ENCODE measurements at places on chromosomes 11 and 22. TPM values are rescaled to one million over a fixed set of nuclear protein-coding genes. Genes with fewer than 3 reads are reported as not detected.

DNA sequence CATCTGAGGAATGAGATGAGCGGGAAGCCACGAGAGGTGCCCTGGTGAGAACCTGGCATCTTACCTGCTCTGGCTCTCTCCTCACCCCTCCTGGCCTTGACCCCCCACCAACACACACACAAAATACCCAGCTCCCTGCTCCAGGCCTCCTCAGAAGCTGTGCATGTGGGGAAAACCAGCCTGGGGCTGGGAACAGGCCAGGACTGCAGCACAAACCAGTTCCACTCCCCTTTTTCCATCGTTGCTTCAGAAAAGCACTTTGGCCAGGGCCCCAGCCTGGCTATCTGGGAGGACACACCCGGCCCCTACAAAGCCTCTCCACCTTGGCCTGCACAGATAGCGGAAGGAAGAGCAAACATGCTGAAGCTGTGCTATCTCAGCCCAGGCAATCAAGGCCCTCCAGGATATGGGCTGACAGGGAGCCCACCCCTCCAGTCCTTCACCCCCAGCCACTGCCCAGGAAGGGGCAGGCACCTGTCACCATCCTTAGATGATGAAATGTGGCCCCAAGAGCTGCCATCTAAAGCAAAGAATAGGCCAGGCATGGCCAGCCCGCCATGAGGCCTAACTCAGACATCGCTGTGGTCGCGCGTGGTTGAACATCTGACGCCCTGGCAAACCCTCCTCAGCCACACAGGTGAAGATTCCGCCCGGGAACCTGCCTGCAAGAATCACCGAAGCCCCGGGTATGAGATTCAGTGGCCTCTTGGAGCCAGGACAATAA, 35.4 kb downstream of the PISD start:
- no peak for DNase-seq

- peak; percentile 70 for DNase-seq
These were observed 26.4 kb downstream of the LRFN4 start for GRCh38 chr11:66883016-66883965.

- DNase-seq = no peak
These were observed 5.9 kb upstream of the ATF4 start for GRCh38 chr22:39514373-39514973.

DNA sequence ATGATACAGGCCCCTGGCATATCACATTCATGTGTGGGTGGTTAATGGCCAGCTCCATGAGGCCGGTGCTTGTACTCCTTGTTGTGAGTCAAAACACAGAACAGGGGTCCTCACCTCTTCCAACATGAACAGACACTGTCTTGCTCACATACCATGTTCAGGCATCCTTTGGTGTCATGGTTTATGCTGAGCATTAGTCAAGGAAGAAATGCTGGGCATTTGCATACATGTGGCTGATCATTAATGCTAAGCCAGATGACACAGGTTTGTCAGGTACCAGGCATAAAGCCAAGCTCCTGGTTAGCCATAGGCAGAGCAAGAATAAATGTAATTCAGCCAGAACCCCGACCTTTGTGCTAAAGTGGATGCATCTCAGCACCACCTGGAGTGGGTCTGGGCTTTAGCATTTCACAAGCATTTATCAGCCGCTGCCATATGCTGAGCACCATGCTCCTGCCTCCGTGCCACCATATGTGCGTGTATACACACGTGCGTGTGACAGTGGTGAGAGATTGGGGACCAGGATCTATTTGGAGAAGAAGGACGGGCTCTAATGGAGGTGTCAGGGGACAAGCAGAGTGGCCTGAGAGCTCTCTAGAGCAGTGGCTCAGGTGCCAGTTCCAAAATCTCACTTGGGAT, 55.0 kb downstream of the MICAL2 start:
- DNase-seq = no peak

GRCh38 chr22:24146791-24147353, 34.4 kb upstream of the SUSD2 start:
- peak; percentile 90 for DNase-seq

Gene SYCE3
- not detected for total RNA-seq

Gene BCO2
- 1.2 TPM for total RNA-seq

DNA sequence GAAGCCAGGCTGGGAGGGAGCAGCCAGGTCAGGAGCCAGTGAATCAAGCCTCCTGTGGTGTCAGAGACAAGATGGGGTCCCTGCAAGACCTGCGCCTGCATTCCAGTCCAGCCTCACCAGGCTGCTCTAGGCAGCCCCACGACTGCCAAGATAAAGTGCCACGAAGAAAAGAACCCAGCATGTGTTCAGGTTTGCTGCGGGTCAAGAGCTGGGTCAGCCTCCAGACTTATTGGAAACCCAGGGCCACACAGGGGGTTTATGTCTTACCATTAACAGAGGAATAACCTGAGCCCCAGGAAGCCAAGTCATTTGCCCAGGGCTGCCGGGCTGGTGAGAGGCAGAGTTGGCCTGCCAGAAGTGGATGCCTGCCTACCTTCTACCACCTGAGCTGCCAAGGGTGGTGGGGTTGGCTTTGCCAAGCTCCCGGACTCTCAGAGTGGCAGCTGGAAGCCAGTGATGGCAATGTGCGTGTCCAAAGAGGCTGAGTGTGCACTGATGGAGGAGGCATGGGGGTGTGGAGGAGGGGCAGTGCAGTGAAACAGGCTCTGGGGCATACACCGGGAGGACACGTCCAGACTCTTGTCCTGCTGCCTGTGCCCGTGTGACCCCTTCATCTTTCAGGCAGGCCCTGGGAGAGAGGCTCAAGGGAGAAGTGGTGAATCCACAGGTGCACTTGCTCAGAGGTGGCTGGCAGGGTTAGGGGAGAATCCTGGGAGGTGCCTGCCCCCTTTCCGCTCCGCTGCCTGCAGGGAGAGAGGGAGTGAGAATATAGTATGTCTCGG, 1.7 kb downstream of the RASD2 start:
- no peak for DNase-seq

- peak; percentile 96 for DNase-seq
These were observed 14.3 kb downstream of the ATP5MG start for GRCh38 chr11:118415739-118416068.

Gene CDON
- total RNA-seq = 13.4 TPM

DNA sequence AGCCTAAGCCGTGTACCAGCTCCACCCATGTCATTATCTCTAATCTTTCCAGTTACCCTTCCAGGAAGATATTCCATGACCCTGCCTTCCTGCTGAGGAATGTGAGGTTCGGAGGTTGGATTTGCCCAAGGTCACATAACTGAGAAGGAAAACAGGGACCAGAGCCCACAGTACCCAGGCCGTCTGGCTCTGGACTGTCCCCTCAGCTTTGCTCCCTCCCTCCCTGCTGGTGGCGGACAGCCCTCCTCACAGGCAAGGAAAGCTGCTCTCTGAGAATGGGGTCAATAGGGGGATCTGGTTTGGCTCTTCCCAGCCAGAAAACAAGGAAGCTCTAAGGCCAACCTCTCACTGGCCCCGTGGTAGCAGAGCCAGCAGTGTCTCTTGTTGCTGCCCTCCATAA, 63.3 kb downstream of the SYN3 start:
- no peak for DNase-seq

Gene CALCA
- 0.14 TPM for total RNA-seq

GRCh38 chr11:11757909-11758308, 83.9 kb upstream of the USP47 start:
- no peak for DNase-seq

Gene SMC1B
- total RNA-seq = not detected

Gene SCUBE2
- 0.10 TPM for total RNA-seq

Gene FADS3
- total RNA-seq = 47.1 TPM

DNA sequence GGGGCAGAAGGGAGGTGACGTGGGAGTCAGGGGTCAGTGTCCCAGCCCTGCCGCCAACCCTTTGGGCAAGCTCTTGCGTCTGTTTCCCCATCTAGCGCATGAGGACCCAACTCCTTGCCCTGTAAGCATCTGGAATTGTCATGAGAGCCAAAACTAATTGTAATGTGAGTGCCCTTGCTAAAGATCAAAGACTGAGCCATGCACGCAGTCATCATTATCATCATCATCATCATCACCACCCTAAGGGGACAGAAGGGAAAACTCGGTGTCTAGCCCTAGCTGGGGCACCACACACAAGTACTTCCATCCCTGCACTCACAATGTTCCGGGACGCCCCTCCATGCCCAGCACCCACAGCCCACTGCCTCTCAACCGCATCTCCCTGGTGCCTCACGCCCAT, 2.5 kb downstream of the LIF start:
- no peak for DNase-seq

Gene SLC22A6
- total RNA-seq = not detected

DNA sequence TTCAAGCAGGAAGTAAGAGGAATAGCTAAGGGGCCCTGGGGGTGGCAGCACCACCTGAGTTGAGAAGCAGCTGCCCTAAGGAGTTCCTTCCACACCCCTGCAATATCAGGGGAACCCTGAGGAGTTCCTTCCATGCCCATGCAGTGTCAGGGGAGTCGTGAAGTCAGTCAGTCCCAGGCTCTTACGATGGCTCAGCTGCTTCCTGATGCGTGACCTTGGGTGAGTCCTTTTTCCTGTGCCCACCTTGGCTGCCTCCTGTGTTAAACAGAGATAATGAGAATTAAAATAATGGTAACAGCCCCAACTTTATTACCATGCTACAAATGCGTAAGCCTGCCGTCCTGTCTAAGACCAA, 181.1 kb downstream of the MIAT start:
- no peak for DNase-seq

GRCh38 chr22:31692186-31692886, 30.3 kb upstream of the PISD start:
- no peak for DNase-seq

Gene HTR3A
- not detected for total RNA-seq

GRCh38 chr11:133621611-133622010, 89.3 kb upstream of the OPCML start:
- no peak for DNase-seq

DNA sequence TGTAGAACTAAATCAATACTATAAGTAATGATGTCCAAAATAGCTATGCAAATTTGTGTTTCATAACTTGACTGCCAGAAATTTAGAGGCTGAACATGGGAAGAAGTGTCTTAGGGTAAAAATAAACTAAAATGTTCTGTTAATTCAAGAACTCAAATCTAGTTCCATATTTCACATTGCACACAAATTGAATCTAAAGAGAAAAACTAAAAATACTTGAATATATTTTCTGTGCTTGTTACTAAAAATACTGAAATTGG, 43.5 kb downstream of the FANCF start:
- no peak for DNase-seq

Gene EFCAB6
- 2.6 TPM for total RNA-seq

- DNase-seq = no peak
These were observed 85.3 kb upstream of the CCDC90B start for GRCh38 chr11:83371489-83371888.

DNA sequence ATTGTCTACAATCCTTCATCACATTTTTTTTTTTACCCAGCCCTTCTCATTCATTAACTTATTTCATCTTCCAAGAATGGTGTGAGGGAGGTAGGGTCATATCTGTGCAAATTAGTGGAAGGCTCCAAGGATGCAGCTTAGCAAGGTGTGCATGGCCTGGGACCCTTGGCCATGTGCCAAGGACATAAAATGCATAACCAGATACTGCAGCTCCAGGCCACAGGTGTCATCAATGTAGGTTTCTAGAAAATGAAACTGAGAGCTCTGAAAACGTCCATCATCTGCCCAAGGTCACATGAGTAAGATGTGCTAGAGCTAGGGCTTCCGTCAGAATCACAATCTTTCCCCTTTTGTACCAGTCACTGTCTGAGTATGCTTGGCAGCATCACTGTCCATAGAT, 29.8 kb downstream of the ANKK1 start:
- DNase-seq = no peak
